Muscle of leg (tissue), 16 donors: ENCODE measurements at places on chromosomes 1 and 21. TPM values are rescaled to one million over a fixed set of nuclear protein-coding genes. Genes with fewer than 3 reads are reported as not detected.

KIF26B gene
- total RNA-seq: 0.89 TPM

SYPL2 gene
- 57.3 TPM for total RNA-seq

KCNE1 gene
- 0.31 TPM for total RNA-seq

PLXNA2 gene
- 17.8 TPM for total RNA-seq

TFAP2E gene
- total RNA-seq: 0.40 TPM

OR10Z1 gene
- not detected for total RNA-seq

WNT3A gene
- total RNA-seq: not detected

ALX3 gene
- not detected for total RNA-seq

SLAMF1 gene
- total RNA-seq: 0.04 TPM

TMEM50B gene
- 16.1 TPM for total RNA-seq

HSPG2 gene
- total RNA-seq: 149 TPM

TMEM81 gene
- 1.6 TPM for total RNA-seq

LEFTY1 gene
- total RNA-seq: 0.44 TPM

OPTC gene
- total RNA-seq: not detected
